Activated T-helper 2 cell treated with anti-CD3 and anti-CD28 coated beads, Interferon-gamma antibody, Interleukin-2, Interleukin-4, amounts not matched to agents 10 μg/mL and 5 μg/mL and 100 μg/mL, durations not matched to agents 14 hours and 24 hours and 36 hours (primary cell): ENCODE measurements at places on chromosomes 5 and 9. TPM values are rescaled to one million over a fixed set of nuclear protein-coding genes. Genes with fewer than 3 reads are reported as not detected.

CCNJL gene
- total RNA-seq: not detected in 2 replicates

SLC34A1 gene
- not detected in 2 replicates for total RNA-seq

ADAMTS6 gene
- 1.4 and 1.7 TPM in 2 replicates for total RNA-seq

HTR1A gene
- not detected in 2 replicates for total RNA-seq

TRIM7 gene
- 3.9 and 4.8 TPM in 2 replicates for total RNA-seq

DNA sequence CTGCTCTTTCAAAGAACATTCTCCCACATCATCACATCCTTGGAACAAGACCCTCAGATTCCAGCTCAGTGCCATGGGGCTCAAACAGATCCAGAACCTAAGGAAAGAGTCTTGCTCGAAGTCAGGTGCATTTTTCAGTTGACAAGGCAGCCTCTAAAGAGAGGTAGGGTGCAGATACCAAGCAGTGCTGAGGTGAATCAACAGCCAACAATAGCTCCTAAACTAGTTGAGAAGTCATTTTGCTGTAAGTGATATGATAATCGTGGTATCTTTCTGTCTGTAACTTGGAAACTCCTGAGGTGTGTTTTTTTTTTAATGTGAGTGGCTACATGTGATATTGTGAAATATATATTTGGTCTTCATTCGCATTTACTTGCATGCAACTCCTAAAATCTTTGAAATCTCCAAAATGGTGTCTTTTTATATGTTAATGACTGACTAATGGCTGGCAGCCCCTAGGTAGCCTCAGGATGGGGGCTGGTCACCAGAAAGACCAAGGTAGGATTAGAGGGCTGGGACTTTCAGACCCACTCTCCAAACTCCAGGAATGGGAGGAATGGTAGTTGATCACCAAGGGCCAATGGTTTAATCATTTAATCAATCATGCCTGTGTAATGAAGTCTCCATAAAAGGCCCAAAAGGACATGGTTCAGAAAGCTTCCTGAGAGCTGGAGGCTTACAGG, 96.6 kb downstream of the SERINC5 start:
- H3K4me1 ChIP-seq: peaks cover 7% of the 10 kb centered on the region
- peak overlapping the region; percentile 7 for H3K27ac ChIP-seq
- no peaks in the 10 kb centered on the region for H3K27me3 ChIP-seq
- no peak for DNase-seq

DNA sequence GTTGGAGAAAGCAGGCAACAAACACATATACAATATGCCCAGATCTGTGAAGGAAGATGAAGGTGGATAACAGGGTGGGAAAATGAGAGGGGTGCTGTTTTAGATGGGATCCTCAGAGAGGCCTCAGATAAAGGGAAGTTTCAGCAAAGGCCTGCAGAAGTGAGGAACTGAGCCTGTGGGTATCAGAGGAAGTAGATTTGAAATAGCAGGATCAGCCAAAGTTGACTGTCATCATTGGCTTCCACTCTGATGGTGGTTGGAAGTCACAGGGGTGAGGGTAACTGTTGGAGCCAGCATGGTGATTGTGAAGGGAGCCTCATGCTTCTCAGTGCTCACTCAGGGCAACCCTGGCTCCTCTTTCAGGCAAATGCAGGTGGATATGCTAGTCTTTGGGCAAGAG, 607.2 kb upstream of the CLINT1 start:
- peaks cover 2% of the 10 kb centered on the region for H3K4me1 ChIP-seq
- H3K36me3 ChIP-seq: no peaks in the 10 kb centered on the region
- H3K4me3 ChIP-seq: no peak overlapping the region
- DNase-seq: no peak
- no peaks in the 10 kb centered on the region for H3K27me3 ChIP-seq
- H3K27ac ChIP-seq: no peak overlapping the region
